ENCODE measurements at places on chromosomes 1 and 21.

GRCh38 chr1:94738371-94738770, 81.8 kb upstream of the SLC44A3 start:
- DNase-seq, result no peak

DNA sequence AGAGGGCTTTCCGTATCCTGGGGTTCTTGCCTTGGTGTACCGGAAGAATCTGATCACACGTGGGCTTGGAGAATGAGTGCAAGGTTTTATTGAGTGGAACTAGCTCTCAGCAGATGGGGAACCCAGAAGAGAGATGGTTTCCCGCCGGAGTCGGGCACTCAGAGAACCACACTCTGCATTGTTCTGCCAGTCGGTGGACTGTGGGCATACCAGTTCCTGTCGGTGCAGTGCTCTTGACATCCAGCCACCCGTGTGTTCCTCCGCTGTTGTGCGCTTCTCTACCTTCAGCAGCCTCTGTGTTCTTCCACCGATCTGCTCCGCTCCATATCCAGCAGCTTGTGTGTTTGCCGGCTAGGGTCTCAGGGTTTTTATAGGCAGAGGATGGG, 10.8 kb upstream of the PPIE start:
- DNase-seq, result no peak

DNA sequence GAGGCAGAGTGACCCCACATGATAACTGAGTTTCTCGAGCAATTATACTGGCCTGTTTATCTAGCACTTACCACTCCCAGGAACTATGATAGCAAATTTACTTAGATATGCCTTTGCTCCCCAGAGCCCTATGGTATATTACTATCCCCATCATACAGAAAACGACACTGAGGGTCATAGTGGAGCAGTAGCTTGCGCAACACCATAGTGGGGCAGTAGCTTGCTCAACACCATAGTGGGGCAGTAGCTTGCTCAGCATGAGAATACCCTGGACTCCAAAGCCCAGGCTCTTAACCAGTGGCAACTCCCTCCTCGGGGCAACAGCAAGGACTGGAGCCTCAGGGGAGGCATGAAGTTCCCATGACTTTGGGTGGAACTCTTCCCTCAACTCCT, 211.9 kb downstream of the NPHP4 start:
- no peak for DNase-seq

DNA sequence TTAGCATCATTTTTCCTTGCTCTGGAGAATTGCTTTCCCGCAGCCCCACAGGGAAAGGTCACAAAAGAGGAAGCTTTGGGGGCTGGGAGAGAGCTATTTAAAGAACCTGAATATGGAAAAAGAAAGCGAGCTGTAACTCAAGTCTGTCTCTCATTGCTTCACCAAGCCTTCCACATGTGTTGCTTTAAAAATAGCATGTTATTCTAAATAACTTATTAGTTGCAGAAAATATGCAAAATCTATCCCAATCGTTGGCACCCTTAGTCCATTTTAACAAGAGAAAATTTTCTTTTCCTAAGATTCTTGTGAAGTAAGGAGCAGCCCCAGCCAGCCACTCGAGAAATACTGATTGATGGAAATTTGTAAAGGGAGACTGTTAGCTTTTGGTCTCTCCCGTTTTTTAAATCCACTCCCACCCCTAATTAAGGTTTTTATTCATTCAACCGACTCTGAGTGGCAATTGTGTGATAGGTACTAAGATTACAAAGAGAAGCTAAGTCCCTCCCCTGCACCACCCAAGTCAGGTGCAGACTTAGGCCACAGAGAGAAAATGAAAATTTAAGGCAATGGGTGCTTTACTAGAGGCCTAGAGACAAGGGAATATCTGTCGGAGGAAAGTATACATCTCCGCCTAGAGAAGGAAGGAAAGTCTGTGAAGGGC, 802 bp downstream of the CYP4X1 start:
- DNase-seq, result no peak

- no peak for DNase-seq
Observed at GRCh38 chr1:30225357-30225756, 498.0 kb downstream of the MATN1 start.

DNA sequence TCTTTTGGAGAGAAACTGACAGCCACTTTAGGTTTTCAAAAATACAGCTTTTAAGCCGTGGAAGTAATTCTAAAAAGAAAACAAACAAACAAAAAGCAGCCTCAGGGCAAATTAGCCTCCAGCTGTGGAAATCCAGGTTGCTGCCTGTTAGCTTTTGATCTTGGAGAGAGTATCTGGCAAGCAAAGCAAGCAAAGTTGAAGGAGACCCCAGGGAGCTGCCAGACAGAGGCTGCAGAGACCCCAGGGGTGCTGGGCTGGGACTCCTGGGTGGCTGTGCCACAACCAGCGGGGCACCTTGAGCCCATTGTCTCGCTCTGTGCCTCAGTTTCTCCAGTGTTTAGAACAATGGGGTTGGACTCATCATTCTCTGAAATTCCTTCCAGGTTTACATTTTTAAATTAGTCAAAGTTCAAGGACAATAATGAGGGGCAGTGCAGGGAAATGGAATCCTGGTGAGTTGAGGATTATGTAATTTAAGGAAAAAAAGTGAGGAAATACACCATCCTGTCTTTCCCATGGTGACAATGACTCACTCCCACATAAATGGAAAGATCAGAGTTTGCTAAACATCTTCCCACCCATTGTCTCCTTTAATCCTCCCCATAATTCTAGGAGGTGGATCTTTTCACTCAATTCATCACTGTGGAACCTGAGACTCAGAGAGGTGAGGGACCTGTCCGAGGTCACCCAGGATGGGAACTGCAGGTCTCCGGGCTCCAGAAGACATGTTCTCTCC, 480.5 kb downstream of the MATN1 start:
- no peak for DNase-seq

- no peak for DNase-seq
Observed at GRCh38 chr21:39010629-39011404, 172.4 kb downstream of the PSMG1 start.

DNA sequence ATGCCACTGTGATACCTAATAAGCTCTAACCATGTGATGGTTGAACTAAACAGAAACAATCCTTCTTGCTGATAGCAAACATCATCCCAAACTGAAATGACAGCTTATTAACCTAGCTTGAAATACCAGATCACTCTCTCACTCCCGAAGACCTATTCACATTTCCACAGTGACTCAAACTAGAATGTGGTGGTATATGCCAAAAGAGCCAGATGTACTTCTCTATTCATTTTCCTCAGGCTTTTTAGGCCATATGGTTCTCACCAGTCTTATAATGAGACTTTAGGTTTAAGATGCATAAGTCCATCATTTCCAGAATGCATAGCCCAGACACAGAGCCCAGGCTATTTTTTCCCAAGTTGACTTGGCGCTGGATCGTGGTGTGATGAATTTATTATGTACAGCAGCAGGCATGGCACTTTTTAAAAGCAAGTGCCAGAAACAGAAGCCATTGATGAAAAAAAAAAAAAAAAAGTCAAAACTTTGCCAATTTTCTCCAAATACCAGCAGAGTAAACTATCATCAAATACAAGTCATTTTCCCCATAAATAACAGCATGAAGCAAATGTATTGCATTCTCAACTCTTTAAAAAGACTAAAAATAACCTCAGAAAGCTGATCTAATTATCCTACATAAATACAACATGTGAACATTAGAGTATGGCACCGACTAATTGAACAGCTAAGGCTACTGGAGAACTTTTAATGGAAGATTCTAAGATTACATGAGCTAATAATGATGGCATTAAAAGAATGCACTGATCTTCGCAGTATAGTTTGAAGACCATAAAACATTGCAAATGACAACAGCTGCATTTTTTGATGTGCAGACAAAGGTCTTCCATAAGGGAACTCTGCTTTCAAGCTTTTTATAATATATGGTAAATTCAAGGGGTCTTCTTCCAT, 365.4 kb downstream of the LRRIQ3 start:
- DNase-seq, result peak; percentile 45

- DNase-seq, result no peak
Observed at GRCh38 chr1:168304865-168305264, 24.2 kb downstream of the TBX19 start.

GRCh38 chr1:68497358-68497698, 446 bp upstream of the DEPDC1 start:
- DNase-seq, result no peak

Data from hippocampal formation (tissue), 2 donors.